ENCODE measurements at places on chromosomes 2 and 18. TPM values are rescaled to one million over a fixed set of nuclear protein-coding genes. Genes with fewer than 3 reads are reported as not detected.

DNA sequence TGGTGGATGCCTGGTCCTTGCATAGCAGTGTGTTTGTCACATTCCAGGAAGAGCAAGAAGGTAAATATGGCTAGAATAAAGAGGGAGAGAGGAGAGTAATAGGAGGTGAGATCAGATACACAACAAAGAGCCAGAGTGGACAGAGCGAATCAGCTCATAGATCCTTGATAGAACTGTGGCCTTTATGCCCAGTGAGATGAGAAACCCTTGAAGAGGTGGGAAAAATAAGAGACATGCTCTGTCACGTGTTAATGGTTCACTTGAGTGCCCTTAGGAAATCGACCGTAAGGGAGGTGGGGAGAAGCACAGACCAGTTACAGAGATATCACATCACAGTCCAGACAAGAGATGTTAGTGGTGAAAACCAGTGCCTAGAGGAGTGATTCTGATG, 84.7 kb upstream of the RAB27B start:
- no peak for DNase-seq
- H3K27ac ChIP-seq: peak overlapping the region; percentile 84
- no peaks in the 10 kb centered on the region for H3K27me3 ChIP-seq
- H3K4me1 ChIP-seq: peaks cover 47% of the 10 kb centered on the region
- H3K4me3 ChIP-seq: no peak overlapping the region

GRCh38 chr2:8605351-8606065, 76.3 kb upstream of the ID2 start:
- H3K36me3 ChIP-seq: no peaks in the 10 kb centered on the region
- DNase-seq: peak; percentile 74
- no peaks in the 10 kb centered on the region for H3K27me3 ChIP-seq
- H3K27ac ChIP-seq: peak overlapping the region; percentile 57
- H3K4me3 ChIP-seq: no peak overlapping the region
- H3K4me1 ChIP-seq: peaks cover 42% of the 10 kb centered on the region

GRCh38 chr2:170740660-170741059, 25.5 kb downstream of the SP5 start:
- no peaks in the 10 kb centered on the region for H3K36me3 ChIP-seq
- peaks cover 14% of the 10 kb centered on the region for H3K4me1 ChIP-seq
- H3K27me3 ChIP-seq: peaks cover 3% of the 10 kb centered on the region
- no peak overlapping the region for H3K27ac ChIP-seq
- DNase-seq: no peak
- H3K4me3 ChIP-seq: no peak overlapping the region

GRCh38 chr2:200778038-200778437, 33.7 kb upstream of the BZW1 start:
- H3K4me3 ChIP-seq: no peak overlapping the region
- H3K4me1 ChIP-seq: peaks cover 23% of the 10 kb centered on the region
- DNase-seq: no peak
- H3K36me3 ChIP-seq: no peaks in the 10 kb centered on the region

Gene TUBA4B
- not detected for total RNA-seq

Gene PARD3B
- total RNA-seq: 22.4 TPM

Gene HDLBP
- 1,414 TPM for total RNA-seq

Gene DCDC2C
- total RNA-seq: not detected

Gene ANKRD30B
- 11.5 TPM for total RNA-seq
